ENCODE measurements at places on chromosomes 16 and 17.

GRCh38 chr17:40069751-40070708 is 7.3 kb downstream of the THRA start:
- DNase-seq: no peak

- DNase-seq: no peak
These were observed 15.5 kb downstream of the BANP start for GRCh38 chr16:87966685-87967185.

DNA sequence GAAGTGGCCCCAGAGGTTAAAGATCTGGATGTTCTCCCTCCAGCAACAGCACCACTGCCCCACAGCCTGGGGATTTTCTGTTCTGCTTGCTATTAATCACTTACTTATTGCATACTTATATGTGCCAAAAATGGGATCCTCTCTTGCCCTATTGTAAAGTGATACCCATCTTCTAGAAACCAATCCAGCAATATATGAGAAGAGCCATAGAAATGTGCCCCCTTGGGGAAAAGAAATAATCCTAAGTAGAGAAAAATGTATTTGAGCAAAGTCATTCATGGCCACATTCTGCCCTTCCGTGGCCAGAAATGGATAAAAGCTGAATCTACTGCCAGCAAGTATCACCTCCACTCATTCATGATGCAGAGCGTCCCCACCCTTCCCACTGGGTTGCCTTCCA is 20.9 kb downstream of the SOST start:
- DNase-seq: no peak

GRCh38 chr16:10806698-10807097 is 11.9 kb downstream of the TVP23A start:
- no peak for DNase-seq

DNA sequence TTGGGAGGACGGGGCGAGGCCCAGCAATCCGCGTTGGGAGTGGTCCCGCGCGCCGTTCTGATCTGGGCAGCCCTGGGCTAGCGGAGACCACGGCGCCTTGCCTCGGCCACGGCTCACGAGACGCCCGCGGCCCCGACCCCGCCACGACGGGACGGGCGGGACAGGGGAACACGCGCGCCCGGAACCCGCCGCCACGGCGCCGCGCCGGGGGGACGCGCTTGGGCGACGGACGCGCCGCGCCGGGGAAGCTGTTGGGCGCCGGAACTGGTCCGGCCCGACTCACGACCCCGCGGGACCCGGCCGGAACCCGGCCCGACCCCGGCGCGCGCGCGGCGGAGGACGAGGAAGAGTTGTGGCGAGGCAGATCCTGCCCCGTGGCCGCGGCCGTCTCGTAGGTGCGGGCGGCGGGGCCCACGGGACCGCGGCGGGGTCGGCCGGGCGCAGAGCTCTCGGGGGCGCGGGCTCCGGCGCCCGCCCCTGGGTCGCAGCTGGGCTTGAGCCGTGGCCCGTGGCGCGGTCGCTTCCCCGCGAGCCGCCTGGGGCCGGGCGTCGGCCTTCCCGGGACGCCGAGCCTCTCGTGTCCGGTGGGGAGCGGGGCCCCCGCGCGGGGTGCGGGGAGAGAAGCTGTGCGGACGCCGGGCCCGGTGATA is at the start of gene ACSF3:
ACSF3 (plus strand) TSS at position 251 of the 650 bp plus-strand sequence. CDS start 6,830 bp downstream, outside the sequence.
- peak; percentile 35 for DNase-seq

GRCh38 chr17:65966072-65966695 is 225.7 kb downstream of the CEP112 start:
- DNase-seq: no peak

DNA sequence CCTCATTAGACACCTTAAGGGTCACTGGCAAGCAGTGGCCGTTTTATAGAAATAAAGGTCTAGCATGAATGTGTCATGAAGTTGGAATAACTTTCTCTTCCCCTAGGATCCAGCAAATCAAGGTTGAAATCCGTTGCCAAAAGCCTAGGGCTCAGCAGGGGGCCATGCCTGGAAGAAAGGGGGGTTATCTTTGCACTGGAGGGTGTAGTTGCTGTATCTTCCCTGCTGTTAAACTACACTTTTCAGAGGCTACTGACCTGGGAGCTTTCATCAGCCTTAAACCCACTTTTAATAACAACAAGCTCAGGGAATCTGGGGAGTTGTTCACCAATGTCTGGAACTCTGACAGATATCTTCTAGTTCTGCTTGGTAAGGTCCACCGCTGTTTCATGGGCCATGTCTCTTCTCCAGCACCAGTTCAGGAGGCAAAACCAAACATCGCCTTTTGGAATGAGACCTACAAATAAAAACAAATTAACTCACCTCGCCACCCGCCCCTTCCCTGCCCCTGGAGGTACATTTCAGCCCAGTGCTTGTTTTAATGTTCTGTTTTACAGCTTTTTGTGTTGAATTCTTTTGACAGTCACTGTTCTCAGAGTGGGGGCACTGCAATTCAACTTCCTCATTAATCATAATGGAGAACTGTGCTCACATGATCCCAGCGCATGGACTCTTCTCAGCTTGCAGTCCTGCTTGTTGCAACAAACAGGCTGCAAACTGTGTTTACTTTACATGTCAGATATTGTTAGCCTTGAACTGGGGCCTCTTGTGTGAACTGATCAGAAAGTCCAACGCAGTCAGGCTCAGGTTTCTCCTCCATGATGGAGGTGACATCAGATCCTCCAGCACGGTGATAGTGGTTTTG is 508.7 kb downstream of the KCNJ2 start:
- DNase-seq: no peak

- DNase-seq: no peak
These were observed 4.7 kb upstream of the CDT1 start for GRCh38 chr16:88798772-88799455.

- DNase-seq: no peak
These were observed 563 bp downstream of the ST6GALNAC1 start for GRCh38 chr17:76642994-76643393.

GRCh38 chr16:14398014-14398717 is 231.9 kb downstream of the PARN start:
- DNase-seq: no peak

DNA sequence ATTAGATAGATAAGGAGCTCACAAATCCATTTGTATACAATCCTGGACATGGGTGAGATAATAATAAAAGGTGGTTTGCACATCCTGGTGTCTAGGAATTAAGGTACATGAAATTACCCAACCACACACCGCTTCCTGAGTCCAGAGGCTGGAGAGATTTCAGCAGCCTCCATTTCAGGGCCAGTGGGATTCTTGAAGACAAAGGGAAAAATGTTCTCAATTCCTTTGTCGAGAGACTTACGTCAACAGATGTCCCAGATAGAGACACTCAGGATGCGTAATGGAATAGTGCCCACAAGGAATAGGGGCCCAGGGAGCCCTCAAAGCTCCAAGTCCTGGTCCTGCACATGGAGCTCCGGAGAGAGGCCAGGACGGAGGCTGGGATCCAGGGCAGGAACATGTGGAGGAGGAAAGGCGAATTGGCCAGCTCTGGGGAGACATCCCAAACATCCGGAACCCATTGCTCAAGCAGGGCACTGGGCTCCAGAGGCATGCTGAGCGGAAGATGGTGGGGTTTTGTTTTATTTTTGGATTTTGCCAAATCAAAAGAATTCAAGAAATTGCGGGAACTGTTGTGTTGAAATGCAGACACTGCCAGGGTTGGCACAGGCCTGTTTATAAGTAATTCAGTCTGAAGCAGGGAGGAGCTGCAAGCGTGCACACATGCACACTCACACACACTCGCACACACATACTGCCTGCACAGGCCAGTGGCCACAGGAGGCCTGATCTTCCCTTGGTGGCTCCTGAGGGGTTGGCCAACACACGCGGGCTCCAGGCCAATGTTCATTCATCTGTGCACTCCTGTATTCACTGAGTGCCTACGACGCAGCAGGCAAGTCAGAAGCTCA is 97.2 kb downstream of the NOG start:
- DNase-seq: no peak

DNA sequence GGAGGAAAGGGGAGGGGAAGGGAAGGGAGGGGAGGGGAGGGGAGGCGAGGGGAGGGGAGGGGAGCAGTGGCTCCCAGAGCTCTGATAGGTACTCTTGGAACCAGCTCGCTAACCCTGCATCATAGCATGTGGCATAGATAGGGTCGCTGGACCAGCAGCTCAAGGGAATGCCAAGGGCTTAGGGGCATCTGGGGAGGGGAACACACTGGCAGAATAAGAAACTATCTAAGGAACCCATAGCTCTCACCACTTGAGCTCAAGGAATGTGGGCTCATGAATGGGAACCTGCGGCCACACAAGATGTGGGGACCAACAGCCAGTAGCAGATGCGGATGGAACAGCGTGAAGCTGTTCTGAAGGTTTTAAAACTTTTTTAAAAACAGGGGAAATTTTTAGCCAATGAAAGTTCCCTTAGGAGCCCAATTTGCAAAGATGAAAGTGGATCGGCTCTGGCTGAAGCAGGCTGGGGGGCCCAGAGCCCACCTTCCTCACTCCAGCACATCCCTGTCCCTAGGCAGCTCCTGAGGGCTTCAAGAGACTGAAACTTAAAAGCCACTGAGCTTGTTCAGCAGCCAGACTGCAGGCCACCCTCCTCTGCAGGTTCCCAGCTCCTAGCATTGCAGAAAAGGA is 46.9 kb downstream of the PIMREG start:
- DNase-seq: no peak

- no peak for DNase-seq
These were observed 8.3 kb downstream of the SLC35G3 start for GRCh38 chr17:35185849-35186248.
